ENCODE measurements at places on chromosomes 2 and 18.

DNA sequence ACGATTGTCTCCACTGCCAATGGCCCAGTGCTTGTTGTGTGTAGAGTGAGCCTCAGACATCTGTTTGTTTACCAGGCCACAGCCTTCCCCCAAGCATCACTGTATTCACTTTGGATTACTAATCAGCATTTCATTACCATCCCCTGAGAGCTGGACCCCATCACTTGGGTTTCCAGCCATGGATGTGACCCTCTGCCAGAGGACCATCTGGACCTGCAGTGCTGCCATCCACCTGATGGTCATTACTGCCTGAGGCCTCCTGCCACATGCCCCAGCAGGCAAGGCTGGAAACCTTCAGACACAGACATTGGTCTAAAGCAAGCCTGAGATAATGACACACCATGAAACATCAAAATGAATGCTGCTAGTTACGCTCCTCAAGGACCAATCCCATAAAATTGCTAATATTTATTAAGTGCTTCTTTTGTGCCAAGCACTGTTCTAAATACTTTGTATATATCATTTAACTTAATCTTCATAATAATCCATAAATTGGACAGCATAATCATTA lies 2096.3 kb upstream of the CELF4 start:
- DNase-seq, result no peak

- no peak for DNase-seq
These were observed 13.7 kb upstream of the FAHD2A start for GRCh38 chr2:95388856-95389244.

- peak; percentile 56 for DNase-seq
These were observed 10.1 kb downstream of the CYP26B1 start for GRCh38 chr2:72137498-72138010.

DNA sequence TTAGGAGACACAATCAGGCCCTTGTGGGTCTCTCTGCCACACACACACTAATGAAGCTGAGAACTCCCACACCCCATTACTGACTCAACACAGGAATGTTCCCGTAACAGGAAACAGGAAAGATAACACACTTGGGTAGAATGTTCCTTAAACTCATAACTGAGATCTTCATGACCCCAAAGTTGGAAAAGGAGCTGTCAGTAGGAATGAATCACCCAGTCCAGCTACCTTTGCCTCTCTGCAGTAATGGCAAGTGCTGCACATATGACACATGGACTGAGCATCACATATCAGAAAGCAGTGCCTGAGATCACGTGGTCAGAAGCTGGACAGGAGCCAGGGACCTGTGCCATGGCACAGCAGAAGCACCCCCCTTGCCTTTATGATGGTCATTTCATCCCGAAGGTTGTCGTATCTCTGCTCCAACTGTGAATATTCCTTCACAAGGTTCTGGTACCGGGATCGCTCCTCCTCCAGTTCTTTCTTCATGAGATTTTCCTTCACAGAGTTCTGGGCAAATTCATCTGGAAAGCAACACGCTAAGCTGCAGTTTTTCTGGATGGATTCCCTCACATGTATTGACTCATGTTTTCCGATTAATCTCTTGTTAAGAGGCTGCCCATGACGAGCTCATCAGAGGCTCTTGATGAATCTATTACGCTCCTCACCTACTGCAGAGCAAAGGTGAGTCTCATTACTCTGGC lies 65.4 kb upstream of the ACAA2 start:
- no peak for DNase-seq

DNA sequence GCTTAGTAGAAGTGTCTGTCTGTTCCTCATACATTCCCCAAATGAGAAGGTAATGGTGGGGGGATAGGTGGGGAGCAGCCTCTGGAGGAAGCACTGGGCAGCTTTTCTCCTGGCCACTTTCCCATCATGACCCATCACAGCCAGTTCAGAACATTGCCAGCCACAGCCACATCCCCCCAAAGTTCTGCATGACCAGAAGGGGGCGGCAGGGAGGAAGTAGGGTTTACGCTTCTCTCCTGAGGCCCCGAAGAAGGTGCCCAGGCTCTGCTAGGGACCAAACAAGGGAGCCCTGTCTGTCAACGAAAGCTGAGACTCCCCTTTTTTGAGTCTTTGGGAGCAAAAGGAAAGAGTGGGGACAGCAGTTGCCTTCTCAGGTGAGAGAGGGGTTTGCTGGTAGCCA lies 7.7 kb downstream of the IGFBP5 start:
- peak; percentile 46 for DNase-seq

GRCh38 chr2:236169151-236169721 lies 1.1 kb upstream of the GBX2 start:
- DNase-seq, result no peak

DNA sequence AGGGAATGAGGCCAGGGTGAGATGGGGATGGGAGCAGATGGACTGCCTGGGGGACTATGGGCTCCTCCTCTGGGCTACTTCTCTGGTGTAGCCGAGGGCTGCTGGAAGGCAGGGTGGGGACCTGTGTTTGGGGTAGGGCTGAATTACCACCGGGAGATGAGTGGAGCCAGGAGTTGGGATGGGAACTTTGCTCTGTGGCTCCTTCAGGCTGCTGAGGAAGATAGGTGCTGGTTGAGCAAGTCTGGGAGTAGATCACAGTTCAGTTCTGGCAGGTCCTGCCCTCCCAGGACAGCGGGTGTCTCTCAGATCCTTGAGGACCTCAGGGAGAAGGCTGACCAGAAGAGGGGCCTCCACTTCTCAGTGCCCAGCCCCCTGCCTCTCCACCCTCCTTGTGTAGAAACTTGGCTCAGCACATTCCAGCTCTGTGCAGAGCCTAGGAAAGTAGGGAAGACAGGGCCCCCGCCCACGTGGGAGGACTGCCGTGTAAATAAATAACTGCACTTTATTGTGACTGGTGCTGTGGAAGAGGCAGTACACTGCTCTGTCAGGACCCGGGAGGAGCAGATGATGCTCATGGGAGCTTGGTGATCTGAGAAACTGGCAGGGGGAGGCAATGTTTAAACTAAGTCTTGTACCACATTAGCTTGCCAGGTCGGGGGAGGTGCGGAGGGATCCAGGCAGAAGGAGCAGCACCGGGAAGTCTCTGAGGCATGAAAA lies 15.3 kb downstream of the TET3 start:
- DNase-seq, result no peak

- no peak for DNase-seq
These were observed 68.7 kb downstream of the ASB1 start for GRCh38 chr2:238495422-238495821.

GRCh38 chr2:47509250-47509649 lies 106.3 kb downstream of the MSH2 start:
- no peak for DNase-seq

DNA sequence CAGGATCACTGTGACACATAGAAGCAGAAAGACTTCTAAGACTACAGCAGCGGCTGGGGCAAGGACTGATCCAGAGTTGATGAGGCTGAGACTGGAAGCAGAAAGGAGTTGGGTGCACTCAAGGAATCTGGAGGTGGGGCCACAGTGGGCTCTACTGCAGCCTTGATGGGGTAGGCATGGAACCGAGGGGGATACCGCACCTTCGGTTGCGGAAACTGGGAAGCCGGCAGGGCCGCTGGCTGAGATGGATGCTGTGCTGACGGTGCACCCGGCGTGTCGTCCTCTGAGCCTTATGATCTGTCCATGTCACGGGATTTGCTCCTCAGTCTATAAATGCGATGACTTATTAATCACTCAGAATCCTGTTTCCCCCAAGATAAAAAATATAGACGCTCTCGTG lies 473.5 kb upstream of the MYT1L start:
- DNase-seq, result no peak

- DNase-seq, result no peak
These were observed 137.3 kb downstream of the DTNA start for GRCh38 chr18:34847408-34847807.

- no peak for DNase-seq
These were observed 48.0 kb downstream of the TRABD2A start for GRCh38 chr2:84832772-84833461.

GRCh38 chr2:72892506-72893173 lies 5.4 kb downstream of the SPR start:
- peak; percentile 38 for DNase-seq

GRCh38 chr2:1563943-1564891 lies 151.0 kb downstream of the TPO start:
- no peak for DNase-seq

DNA sequence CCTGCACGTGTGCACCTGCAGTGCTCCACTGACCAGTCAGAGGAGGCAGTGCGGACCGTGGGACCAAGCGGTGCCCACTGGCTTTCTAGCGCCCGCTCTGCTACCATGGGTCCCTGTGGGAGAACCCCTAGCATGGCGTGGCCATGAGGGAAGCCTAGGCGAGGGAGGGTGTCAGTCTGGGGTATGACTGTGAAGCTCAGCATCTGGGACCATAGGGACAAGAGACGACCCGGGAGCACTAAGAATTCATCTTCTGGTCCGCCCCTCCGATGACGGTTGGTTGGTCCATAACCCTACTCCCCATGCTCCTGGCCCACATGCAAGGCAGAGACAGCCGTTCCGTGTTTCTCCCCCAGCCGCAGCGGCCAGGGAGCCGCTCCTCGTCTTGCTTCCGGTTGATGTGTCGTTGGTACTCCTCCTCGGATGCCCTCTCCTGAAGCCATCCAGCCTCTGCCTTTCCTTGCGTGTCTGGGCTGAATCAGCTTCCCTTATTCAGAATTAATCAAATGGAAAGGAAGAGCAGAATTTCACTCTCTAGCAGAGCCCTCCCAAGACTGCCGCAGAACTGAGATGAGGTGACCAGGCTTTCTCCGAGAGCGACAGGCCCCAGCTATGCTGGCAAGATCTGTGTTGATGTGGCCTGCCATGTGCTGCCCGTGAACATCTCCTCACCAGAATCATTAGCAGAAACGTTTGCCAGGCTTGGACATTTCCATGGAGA lies 23.0 kb downstream of the COX7A2L start:
- no peak for DNase-seq

DNA sequence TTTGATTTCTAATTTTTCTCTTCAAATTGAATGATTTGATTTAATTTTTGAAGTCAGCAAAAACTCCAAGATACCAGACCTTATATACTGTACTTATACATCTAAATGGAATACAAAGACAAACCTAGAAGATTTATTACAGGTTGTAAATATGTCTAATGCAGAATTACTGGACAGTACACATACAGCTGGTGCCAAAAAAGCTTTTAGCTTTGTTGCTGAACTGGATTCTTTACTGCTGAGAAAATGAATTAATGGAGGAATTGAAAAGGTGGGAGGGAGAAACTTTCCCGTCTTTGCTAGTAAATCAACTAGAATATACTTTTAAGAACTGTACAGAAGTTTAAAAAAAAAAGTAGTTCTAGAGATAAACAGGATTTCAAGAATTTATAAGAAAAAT lies 17.5 kb downstream of the C1D start:
- DNase-seq, result no peak

- DNase-seq, result no peak
These were observed 219.2 kb downstream of the IRS1 start for GRCh38 chr2:226580403-226580802.

- no peak for DNase-seq
These were observed 24.4 kb upstream of the TUBB6 start for GRCh38 chr18:12283666-12284065.

DNA sequence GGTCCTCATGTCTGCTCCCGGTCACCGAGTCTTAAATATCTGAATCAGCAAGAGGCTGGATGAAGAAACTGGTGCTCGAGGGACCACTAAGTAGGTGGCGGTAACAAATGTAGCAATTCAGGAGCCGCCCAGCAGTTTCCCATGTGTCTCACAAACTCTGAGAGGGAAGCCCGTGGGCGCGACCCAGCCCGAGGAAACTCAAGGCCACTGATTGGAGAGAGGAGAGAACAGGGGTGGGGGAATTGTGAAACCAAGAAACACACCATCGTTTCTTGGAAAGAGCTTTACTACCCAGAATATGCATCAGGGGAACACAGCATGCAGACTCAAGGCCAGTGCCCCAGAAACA lies 10.8 kb downstream of the MLPH start:
- peak; percentile 76 for DNase-seq

DNA sequence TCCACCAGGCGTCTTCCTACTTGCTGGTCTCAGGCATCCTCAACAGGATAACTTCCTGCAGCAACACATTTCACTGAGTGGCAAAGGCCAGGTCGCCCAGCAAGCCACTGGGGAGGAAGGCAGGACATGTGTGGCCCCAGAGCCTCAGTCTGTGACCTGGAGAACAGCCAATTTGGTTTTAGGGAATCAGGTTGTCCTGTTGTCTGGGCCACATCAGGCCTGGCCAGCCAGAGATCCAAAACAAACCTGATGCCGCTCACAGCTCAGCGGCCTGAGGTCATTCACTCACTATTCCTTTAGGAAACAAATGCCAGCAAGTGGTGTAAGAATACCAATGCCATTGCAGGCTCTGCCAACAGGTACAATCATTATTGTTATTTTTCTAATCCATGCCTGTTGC lies 210.7 kb downstream of the VAPA start:
- DNase-seq, result no peak

DNA sequence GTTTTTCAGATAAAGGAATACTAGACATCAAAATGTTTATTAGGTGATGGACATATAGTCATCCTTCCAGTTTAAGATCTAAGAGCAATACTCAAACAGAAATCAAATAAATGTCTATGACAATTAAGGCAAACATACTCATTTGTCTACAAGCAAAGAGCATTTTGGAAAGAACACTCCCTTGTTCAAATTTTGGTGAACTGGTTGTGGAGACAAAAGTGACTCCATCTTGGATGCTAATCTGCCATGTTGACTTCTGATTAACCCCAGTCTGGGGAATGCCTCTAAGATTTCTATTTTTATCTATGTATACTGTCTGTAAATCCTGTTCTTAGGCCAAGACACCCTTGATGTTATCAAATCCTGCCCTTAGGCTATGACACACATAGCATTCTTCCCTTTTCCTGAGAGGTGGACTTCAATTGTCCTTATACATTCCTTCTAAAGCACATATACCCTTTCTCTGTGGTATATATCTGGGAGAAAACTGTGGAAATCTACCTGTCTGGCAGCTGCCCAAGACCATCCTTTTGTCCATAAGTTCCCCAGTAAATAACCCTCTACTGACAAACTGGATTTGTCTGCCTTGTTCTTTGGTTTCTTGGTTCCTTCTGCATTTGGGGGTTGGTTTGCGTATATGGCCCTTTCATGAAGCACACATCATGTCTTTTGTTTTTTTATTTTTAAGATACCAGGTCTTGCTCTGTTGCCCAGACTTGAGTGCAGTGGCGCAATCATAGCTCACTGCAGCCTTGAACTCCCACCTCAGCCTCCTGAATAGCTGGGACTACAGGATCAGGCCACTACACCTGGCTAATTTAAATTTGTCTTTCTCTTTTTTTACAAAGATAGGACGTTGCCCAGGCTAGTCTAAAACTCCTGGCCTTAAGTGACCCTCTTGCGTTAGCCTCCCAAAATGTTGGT lies 12.5 kb upstream of the PLEKHM3 start:
- DNase-seq, result no peak

- no peak for DNase-seq
These were observed 2.5 kb downstream of the ASXL3 start for GRCh38 chr18:33580546-33580945.

- DNase-seq, result no peak
These were observed 15.8 kb downstream of the PTPN18 start for GRCh38 chr2:130371723-130372054.

- no peak for DNase-seq
These were observed 102.1 kb downstream of the FAM117B start for GRCh38 chr2:202736826-202737225.

- DNase-seq, result no peak
These were observed 1240.8 kb upstream of the CRIM1 start for GRCh38 chr2:35114765-35115164.

GRCh38 chr18:73340135-73340977 lies 472.6 kb upstream of the NETO1 start:
- no peak for DNase-seq
